D341Med (cell line): ENCODE measurements at places on chromosomes 5 and 9.

GRCh38 chr5:61578858-61579503 is 246.9 kb downstream of the ZSWIM6 start:
- DNase-seq, result no peak

GRCh38 chr5:78076351-78076750 is 218.1 kb downstream of the AP3B1 start:
- DNase-seq, result no peak

GRCh38 chr5:7822449-7822848 is 28.5 kb downstream of the CFAP90 start:
- DNase-seq, result no peak

DNA sequence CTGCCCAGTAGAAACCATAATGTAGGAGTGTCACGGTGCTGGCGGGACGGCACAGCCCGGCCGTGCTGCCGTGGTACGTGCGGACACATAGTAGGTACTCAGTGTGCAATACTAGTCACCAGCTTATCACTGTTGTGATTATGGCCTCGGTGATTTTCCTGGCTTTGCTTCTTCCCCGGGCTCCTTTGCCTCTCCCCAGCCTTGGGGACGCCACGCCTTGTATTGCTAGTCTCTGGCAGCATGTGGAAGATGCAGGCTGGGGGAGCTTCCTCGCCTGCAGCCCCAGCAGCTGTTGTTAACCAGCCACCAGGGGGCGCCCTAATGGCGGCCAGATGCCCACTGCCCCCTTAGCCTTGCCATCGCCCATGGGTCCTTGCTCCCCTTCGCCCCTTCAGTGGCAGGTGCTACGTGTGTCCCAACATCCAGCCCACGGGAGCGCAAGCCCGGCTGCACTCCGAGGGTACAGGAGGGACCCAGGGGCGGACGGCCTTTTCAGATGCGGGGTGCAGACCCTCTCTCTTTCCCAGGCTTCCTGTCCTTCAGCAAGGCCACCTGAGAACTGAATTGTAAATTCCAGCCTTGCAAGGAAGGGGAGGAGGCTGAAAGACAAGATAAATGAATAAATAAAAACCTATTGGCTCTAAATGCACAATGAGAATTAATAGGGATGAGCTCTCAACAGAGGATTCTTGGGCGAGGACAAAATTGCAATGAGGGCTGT is 8.0 kb downstream of the NTNG2 start:
- peak; percentile 86 for DNase-seq

- DNase-seq, result peak; percentile 81
These were observed 77.9 kb downstream of the HMCN2 start for GRCh38 chr9:130343445-130343918.

DNA sequence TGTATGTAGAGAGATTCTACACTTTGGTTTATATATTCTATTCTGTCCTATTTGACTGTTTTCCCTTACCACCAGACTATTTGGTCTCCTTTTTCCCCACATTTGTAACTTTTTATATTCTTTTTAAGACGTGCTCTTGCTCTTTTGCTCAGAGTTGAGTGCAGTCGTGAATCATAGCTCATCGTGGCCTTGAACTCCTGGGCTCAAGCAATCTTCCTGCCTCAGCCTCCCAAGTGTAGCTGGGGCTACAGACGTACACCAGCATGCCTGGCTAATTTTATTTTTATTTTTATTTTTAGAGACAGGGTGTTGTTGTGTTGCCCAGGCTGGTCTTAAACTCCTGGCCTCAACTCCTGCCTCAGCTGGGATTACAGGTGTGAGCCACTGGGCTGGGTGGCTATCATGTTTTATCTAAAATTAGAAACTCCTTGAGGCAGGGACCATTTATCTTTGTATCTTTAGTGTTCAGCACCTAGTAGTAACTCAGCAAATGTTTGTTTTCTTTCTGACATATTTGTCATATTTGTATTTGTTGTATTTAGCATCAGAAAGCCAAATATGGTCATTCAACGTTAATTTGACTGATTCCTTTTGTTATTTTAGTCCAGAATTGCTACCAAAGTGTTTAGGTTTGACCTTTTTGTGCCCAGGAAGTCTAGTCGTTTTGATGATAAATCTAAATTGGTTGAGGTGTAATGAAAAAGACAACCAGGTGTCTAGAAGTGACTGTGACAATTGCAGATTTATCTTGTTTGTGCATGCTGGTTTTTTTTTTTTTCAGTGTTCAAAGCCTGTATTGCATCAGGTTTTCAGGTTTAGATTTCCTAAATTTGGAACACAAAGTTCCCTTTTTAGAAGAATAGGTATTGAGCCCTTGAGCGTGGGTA is 44.3 kb downstream of the ERBIN start:
- DNase-seq, result no peak

- DNase-seq, result no peak
These were observed 128.2 kb upstream of the SLC44A1 start for GRCh38 chr9:105116052-105116868.

DNA sequence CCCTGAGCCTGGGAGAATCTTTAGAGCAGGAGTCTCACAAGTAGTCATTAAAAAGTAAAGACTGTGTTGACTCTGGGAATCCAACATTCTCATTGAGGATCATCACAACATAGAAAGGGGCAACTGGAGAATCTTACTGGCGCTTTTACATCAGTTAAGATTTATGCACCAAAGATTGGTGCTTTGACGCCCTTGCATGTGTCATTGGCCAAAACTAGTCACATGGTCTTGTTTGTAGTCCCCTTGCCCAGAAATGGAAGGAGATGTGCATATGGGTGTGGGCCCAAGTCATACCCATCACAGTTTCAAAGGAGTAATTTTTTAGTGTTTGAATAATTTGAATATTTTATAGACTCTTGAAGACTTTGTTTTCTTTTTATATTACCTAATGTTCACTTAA is 228.2 kb downstream of the PRR16 start:
- DNase-seq, result no peak

DNA sequence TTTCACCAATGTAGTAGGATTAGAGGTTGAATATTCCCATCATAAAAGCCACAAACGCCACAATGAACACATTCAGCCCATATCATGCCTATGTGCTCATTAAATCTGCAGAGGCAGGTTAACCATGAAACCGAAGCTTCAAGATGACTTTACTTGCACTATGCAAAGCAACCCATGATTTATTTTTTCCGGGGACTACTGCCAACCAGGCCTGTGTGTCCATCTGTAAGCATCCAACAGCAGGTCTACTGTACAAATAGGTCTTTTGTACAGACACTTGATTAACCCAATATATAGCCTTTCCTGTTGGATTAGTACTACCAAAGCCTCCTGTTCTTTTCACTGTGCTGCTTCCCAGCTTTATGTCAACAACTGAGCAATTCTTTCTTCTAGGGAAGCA is 104.9 kb upstream of the CDH10 start:
- DNase-seq, result no peak

DNA sequence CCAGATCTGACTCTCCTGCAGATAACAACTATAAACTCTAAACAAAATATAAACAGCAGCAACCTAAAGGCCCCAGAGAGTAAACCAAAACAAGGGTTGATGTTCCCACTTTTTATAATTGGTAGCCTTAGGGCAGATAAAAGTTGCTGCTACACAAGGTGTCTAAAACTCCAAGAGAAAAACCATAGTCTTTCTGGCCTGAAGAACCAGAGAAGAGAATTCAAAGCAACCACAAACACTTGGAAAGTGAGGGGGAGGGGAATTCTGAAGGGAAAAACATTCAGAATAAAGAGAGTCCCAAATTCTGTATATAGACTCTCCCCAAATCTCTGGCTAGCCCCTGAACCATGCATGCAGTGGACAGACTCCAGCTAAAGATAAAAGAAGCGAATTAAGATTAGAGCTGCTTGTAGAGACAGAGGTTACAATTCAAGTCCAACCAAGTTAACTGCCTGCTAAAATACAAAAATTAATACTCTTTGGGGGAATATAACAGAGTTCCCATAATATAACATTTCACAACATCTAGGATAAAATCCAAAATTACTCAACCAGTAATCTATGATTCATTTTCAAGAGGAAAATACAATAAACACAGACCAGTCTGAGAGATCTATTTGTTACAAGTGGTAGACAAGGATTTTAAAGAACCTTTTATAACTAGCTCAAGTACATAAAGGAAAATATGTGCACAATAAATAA is 37.5 kb upstream of the RGMB start:
- no peak for DNase-seq

- DNase-seq, result no peak
These were observed 9.4 kb downstream of the ERAP2 start for GRCh38 chr5:96885518-96886338.

DNA sequence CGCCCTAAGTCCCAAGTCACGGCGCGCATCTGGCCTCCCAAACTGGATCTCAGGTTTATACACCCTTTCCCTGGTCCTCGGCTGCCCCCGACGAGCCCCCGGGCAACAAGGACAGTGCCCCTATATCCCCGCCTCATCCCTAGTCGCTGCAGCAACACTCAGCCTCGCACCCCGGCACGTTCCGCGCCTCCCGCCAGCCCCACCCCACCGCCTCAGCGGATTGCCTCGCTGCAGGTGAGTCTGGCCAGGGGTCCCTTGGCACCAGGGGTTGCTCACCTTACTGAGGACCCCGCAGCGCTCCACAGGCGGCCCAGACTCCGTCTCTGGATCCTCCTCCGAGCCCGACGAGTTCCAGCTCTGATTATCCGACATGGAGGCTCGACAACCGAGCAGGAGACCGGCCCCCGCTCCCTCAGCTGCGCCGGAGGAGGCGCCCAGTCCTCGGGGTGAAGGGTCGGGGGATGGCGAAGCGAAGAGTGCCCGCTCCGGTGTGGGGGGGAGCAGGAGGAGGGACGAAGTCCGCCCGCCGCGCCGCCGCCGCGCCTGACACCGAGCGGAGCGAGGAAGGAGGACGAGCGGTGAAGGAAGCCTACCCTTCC is 494 bp downstream of the CERT1 start:
- peak; percentile 62 for DNase-seq

DNA sequence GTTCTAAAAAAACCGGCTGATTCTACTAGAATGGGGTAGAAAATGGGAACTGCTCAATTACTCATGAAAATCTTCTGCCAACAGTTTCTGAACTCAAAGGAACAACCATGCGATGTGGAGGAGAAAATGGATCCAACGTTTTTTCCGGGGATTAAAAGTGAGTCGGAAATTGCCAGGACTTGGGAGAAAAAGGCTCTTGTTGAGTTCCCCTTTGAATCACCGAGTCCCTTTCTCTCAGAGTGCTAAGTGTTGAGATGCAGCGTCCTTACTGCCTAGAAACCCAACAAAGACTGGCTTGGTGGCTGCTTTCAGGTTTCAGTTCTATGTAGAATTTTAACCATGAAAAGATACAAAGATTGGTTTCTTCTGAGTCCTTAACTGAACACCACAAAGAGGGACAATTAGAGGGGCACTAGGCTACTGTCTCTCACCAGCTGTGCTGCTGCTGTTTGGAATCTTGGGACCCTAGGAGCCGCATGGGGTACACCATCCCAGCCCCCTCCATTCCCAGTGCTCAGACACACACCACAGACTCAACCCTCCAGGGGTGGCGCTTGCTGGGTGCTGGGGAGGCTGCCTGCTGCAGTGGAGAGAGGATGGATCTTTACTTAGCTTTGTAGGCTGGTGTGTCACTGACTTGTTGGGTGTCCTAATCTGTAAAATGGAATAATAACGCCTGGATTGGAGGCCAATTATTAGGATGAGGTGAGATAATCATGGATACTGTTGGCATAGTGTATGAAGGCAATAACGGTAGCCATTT is 21.5 kb upstream of the NEUROG1 start:
- DNase-seq, result no peak

DNA sequence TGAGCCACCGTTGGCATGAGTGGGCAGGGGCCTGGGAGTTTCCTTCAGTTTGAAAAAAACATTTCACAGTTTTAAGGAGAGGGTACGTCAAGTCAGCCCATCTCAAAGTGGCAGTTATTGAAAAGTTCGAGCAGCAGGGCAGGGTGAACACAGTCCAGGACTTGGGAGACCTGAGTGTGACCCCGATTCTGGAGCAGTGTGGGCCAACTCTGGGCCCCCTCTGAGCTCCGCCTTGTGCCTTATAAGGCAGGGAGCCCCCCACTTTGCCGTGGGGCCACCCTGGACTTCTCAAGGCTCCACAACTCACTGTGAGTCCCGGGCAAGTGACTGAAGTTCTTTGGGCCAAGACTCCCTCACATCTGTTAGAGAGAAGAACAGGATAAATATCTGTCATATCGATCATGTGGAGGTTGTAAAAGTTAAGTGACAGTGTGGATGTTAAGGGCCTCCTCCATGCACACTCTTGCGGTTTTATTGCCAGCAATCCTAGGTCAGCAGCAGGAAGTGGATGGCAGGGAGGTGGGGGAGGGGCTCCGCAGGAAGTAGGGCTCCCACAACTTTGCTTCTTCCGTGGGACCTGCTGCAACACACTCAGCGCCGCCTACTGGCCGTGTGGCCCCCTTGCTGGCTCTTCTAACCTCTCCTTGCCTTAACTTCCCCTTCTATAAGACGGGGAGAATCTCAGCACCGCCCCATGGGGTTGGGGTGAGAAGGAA is 38.4 kb downstream of the HRH2 start:
- DNase-seq, result peak; percentile 68

DNA sequence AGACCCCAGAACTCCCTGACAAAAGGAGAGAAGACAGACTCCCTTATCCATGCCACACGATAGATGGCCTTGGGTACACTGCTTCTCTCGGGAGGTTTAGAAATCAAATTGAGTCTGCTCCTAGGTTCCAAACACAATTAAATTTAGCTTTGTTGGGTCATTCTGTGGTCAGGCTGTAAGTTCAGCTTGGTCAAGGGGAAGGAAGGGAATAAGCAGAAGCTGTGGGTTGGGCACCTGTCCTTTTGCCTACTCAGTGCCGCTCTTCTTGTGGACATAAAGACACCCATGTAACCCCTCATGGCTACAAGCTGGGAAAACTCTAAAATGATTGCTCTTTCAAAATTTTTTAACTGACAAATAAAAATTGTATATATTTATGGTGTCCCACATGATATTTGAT is 19.1 kb upstream of the AK3 start:
- no peak for DNase-seq

DNA sequence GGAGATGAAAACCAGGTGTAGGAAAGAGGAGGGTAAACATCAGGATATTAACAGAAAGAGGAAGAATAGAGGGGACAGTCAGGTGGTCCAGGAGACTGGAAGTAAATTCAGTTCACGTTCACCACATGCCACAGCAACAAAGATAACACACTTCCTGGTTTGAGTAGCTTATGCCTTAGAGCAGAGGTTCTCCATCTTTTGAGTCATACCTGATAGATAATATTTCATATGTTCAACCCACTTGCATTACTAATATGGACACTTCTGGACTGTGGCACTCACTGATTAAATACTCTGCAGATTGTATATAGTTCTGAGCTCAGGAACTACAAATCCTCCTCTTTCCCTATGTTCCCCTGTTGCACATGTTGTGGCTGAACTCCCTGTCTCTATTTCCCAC is 179.9 kb upstream of the NR3C1 start:
- DNase-seq, result no peak

GRCh38 chr5:97049175-97049574 is 93.2 kb downstream of the LIX1 start:
- no peak for DNase-seq
